ENCODE measurements at places on chromosomes 3 and 15.

- DNase-seq: no peak
Observed at GRCh38 chr3:162774613-162775100, 1278.0 kb downstream of the OTOL1 start.

DNA sequence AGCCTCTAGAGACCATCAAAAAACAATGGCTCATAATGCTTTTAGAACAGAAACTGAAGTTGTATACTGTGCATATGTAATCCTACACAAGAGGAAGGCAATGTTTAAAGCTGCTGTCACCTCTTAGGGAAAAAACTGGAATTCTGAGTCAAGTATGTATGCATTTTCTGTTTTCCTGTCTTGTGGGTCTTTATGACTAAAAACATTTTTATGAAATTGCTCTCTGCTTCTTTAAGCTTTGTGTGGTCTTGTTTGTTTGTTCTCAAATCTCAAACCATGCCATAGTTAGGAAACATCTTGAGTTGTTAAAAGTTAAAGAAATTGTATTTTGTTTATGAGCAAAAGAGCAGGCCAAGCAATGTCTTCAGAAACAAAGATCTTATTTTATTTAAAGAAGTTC, 80.9 kb upstream of the SOX2 start:
- no peak for DNase-seq

DNA sequence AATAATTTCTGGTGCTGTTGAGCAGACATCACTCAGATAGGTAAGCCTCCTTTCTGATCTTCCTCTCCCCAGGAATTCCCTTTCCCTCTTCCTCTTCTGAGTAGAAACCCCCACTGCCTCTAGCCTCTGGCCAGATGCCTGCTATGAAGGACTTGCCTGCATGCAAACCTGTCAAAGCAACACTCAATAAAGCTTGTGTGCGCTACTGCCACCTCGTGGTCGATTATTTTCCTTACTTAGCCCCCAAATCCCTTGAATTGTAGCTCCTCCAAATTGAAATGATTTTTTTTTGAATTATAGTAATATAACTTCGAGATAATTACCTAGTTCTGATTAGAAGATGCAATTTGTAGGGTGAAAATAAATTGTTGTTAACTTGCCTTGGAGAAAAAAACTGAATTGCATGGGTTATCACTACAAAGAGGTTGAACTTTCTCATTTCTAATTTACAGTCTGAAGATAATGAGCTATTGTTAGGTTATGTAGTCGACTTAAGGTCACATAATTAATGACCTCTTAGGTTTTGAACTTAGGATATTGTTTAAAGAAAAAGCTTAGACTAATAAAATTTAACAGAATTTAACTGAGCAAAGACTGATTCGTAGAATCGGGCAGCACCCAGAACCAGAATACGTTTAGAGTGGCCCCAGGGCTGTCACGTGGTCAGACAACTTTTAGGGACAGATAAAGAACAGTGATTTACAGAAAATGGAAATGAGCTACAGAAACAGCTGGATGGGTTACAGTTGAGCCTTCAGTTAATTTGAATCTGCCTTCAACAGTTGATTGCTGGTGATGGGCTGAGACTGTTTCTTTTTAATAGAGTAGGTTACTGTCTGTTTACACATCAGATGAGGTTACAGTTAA, 269.3 kb downstream of the ARPP21 start:
- no peak for DNase-seq

DNA sequence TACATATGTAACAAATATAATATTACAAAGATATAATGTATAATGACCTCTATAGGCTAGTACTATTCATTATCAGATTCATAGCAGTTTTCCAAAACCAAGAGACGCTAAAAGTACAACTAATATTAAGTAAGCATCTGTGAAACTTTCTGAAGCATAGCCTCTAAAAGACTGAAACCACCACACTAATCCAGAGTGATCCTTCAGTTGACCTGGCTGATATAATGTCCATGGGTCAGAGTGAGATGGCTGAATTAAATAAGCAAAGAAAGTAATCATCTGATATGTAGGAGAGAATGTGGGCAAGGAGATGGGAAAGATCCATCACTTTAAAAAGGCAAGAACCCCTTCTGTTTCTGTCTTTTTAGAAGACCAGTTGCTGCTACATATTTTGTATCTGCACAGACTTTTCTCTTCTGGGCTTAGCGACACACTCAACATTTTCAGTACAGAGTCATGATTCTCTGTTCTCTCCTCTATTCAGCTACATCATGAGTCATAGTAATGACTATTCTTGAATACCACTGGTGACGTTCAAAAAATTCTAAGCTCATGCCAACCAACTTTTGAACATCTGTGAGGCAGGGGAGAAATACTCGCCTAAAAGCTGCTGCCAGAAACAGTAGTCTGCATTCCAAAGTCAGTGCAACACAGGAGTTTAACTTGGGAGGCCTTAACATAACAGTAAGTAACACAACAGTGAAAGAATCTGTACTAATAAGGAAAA, 149.6 kb downstream of the MAGI1 start:
- DNase-seq: no peak

- DNase-seq: no peak
Observed at GRCh38 chr3:42728056-42728455, 25.5 kb upstream of the HHATL start.

GRCh38 chr3:61008998-61009380, 242.3 kb downstream of the FHIT start:
- DNase-seq: no peak

GRCh38 chr15:78915341-78916087, 29.3 kb downstream of the CTSH start:
- peak; percentile 77 for DNase-seq

- DNase-seq: no peak
Observed at GRCh38 chr3:169266351-169266750, 397.2 kb downstream of the MECOM start.

DNA sequence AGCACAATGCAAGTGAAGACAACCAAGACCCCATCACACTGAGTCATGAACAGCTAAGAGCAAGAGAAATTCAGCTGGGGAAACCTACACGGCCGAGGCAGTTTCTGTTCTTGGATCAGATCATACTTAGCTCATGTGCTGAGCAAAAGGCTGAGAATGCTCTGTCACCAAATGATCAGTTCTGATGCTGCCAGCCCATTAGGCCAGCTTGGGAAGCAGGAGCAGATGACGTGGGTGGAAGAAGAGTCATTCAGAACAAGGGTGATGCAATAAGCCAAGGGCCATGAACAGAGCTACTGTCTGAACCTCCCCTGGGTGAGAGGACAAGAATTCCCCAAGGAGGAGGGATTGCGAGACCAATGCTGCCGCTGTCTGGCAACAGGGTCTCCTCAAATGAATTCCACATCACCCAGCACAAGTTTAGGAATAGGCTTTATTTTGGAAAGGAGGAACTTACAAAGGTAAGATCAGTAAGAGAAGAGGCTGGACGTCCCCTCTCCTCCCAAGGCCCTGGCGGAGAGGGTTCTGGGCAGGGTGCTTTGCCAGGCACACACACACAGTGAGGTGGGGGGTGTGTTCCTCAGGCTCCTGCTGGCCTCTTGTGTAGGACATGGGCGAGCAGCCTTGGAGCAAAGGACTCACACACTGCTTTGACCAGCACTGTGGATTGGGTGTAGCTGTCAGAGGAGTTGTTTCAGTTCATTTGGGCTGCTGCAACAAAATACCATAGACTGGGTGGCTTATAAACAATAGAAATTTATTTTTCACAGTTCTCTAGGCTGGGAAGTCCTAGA, 65.6 kb upstream of the CTXND1 start:
- DNase-seq: no peak

GRCh38 chr15:51260202-51260601, 78.2 kb downstream of the CYP19A1 start:
- no peak for DNase-seq

- DNase-seq: no peak
Observed at GRCh38 chr3:23159929-23160328, 43.2 kb upstream of the UBE2E2 start.

DNA sequence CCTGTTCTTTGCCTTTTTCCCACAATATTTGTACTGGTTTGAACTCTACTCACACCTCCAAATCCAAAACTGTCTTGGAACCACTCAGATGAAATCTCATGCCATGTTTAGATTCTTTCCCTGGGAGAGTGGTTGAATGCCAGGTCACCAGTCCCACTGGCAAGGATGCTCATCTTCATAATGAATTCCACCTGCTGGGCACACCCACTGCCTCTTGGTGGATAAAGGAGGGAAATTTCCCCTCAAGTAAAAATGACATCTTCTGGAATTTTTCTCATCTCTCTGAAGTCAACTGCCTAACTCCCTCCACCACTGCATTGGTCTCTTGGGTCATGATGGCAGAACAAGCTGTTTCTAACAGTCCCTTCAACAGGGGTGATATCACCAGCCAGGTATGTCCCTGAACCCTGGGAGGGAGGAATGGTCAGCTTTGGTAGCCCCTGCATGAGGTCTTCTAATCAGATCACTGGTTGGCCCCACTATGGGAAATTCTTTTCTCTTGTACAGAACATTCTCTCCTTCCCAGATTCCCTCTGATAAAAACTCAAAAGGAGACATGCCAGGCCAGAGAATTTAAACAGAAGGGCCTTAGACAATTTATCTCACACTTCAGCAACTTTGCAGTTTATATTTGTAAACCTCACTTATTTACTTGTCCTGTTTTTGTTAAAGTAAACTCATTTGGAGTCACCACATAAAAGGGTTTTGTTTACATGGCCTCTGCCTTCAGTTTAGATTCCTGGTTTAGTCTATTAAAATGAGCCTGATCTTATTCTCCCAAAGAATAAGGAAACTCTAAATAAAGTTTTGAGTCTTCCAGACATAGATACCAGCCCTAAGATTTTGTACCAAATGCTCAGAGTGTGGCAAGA, 143.4 kb downstream of the WNT5A start:
- no peak for DNase-seq

GRCh38 chr3:39068556-39068955, 16.7 kb downstream of the WDR48 start:
- DNase-seq: no peak

DNA sequence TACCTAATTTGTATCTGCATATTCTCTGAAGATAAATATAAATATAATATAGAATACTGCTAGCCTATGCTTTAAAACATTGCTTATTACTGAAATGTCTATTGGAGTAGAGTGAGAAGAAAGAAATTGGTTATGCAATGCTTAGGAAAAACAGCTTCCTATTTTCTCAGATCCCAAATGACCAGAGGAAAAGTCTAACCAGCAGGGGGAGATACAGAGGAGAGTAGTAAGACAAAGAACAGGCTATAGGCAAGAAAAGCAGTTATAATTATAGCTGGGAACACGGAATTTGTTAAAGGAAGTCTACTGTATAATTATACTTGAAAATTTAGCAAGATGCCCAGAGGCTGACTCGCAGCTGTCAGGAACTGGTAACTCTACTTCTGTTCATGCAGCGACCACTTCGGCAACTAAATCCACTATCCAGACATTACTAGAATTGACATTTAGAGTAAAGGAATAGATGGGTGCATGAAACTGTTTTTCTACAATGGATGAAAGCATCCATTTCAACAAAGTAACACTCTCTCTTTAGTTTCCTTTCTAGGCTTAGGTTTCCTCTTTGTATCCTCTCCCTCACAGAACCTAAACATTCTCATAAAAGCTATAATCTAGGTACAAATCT, 97.2 kb downstream of the TBC1D5 start:
- DNase-seq: peak; percentile 49

- DNase-seq: no peak
Observed at GRCh38 chr3:101942356-101942755, 93.0 kb downstream of the NFKBIZ start.

DNA sequence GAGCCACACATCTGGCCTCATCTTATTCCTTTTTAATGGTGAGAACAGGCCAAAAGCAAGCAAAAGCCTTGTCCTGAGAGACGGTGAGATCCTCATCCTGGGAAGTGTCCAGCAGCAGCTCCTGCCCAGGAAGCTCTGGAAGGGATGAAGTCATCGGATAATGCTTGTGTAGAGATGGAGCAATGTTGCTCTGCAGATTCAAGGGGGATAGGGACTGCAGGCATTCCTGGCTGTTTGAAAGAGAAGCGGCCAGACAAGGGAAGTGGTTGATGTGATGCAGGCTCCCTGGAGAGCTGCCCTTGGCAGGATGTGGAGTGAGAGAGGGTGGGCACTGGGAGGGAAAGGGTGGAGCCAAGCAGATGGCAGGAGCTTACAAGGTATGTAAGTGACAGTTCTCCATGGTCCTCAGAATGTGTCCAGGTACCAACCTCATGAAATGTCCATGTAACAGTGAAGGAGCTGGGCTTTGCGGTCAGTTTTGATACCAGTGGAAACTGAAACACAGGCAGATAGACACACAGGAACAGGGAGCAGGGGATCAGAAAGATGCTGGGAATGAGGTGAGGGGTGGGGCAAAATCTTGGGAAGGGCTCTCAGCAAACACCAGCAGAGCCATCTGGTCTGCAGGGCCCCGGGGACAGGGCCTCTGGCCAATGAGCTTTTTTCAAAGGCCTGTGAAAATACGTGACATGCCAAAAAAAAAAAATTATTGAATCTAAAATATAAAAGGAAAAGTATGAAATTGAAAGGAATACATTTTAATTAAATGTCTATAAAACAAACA, 32.2 kb upstream of the LACTB start:
- no peak for DNase-seq

DNA sequence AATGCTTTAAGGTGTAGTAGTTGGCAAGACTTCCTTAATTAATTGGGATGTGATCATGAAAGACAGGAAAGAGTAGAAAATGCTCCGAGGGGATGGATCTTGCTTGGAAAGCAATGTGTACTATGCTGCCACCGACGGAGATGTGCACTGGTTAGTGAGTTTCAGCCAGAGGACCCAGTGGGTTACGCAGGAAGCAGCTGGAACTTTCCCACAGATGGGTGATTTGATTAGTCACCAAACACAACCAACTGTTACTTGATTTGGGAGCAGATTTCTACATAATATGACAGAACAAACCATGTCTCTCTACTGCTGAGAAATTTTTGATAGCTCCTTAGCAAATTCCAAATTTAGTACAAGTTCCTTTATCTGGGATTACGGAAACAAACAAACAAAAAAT, 245.4 kb upstream of the MCTP2 start:
- DNase-seq: no peak

DNA sequence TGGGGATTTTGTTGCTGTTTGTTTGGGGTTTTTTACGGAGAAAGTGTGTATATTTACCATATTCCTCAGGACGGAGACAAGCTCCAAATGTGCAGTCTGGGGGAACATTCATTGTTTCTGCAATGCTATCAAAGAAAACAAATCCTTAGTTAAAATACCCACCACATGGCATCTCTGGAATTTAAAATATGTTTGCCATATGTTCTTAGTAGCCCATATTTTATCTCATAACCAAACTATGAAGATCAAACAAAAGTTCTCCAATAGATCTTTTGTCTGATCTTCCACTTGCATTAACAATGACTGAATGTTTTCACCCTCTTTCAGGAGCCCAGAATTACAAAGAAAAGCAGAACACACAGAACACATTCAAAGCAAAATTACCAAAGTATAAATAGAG, 35.3 kb downstream of the EFHB start:
- no peak for DNase-seq

DNA sequence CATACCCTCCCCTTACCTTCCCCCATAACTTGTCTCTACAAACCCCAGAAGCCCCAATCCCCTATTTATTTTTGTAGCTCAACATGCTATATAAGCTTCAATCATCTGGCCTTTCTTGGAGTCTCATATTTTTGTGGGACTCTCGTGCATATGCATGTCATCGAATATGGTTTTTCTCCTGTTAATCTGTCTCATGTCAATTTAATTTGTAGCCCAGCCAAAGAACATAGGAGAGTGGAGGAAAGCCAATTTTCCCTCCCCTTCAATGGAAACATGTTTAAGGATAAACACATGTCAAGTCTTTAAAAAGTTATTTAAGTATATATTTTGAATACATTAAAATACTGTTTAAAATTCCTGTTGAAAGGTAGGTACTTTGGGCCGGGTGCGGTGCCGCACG, 172.2 kb downstream of the GMNC start:
- DNase-seq: no peak

- DNase-seq: no peak
Observed at GRCh38 chr15:67406257-67406861, 114.6 kb upstream of the C15orf61 start.
